ENCODE measurements at places on chromosomes 6 and 20. TPM values are rescaled to one million over a fixed set of nuclear protein-coding genes. Genes with fewer than 3 reads are reported as not detected.
A peak's percentile ranks its signal among the peaks of the same experiment; 100 is the strongest.

DNA sequence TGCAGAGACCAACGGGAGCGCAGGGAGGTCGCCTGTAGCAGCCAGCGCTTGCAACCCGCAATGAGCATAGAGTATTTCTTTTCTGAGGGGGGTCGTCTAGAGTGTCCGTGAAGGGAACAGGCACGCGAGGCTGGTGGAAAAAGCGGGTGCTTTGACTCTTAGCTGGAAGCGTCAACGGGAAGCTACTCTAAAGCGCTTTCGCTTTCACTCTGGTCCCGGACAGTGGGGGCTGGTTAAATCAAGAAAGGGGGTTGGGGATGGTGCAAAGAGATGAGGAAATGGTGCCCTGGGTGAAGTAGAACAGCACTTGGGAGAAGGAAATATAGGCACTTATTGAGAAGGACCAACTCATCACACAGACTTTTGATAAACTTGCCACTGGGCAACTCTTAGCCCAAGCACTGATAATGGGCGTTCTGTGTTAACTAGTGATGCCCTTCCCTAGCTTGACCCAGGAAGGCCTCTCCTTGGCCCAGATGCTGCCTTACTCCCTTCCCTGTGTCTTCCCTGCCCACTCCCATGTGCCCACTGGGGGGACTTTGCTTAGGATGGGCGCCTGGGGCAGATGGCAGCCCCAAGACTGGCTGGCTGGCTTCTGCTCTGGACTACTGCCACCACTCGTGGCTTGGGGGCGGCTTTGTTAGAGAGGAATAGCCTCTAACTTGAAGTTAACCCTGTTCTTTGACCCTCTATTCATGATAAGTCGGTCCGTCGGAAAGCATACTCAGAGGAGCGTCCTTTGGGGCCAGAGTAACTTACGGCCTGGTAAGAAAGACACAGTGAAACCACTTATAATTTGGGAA, 585 bp downstream of the PSMB9 start:
- DNase-seq, result peak; percentile 33

KATNA1 gene
- total RNA-seq, result 24.6 TPM

ZHX3 gene
- 28.0 TPM for total RNA-seq

DNA sequence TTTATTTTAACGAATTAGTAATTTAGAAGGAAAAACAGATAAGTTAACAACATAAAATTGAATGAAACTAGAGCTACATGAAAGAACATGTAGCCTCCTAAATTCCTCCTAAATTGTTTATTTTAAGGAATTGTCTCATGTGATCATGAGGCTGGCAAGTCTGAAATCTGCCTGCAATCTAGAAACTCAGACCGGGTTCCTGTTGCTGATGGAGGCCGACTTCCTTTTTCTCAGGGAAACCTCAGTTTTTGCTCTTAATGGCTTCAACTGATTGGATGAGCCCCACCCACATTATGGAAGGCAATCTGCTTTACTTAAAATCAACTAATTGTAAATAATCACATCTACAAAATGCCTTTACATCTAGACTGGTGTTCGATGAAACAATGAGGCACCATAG, 267.6 kb upstream of the PRND start:
- no peak for DNase-seq
